ENCODE measurements at places on chromosomes 12 and 14.

DNA sequence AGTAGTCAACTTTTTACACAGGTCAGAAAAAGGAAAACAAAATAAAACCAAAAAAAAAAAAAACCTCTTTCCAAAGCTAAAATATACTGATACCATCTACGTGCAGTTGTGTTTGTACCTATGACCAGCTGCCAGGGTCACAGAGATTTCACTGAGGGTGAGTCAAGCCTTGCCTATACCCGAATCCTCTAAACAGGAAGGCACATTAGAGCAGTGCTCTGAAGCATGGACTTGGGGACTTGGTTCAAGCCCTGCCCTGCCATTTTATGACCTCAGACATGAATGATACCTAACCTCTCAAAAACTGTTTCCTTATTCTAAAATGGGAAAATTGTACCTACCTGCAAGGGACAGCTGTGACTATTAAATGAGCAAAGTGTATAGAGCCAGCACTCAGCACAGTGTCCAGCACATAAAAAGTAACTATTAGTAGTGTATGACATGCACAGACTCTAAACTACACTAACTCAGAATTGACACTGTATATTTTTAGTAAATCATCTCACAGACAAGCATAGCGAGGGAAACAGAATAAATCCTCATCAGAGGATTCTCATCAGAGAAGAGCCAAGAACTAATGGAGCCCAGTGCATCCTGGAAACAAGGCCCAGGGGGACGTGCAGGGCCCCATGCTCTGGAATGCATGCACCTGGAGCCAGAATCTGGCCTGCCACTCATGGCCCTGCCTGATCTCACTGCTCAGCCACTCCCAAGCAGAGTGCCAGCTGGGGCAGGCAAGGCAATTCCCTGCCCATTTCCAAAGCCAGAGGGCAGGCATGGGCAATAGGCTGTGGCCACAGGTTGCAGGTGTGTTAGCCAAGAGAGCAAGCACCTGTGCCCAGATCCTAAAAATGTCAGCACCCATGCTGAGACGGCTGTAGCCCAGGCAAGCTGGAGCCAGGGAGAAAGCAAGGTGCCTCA, 57.0 kb downstream of the NT5DC3 start:
- DNase-seq, result no peak

DNA sequence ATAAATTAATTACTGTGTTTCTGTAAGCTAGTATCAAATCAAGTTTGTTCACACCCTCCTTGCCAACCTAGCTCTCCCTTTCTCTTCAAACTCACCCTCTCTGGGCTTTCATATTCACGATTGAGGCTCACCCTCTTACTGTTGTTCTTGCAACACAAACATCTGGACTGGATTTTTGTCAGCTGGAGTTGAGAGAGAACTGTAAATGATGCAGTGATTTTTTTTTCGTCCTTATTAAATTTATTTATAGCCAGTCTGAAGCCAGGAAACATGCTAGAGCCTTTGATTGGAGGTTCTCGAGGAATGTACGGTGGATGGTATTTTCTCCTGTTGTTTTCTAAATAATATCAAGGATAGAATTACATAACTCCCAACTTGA, 485.1 kb downstream of the ZFP36L1 start:
- DNase-seq, result no peak

DNA sequence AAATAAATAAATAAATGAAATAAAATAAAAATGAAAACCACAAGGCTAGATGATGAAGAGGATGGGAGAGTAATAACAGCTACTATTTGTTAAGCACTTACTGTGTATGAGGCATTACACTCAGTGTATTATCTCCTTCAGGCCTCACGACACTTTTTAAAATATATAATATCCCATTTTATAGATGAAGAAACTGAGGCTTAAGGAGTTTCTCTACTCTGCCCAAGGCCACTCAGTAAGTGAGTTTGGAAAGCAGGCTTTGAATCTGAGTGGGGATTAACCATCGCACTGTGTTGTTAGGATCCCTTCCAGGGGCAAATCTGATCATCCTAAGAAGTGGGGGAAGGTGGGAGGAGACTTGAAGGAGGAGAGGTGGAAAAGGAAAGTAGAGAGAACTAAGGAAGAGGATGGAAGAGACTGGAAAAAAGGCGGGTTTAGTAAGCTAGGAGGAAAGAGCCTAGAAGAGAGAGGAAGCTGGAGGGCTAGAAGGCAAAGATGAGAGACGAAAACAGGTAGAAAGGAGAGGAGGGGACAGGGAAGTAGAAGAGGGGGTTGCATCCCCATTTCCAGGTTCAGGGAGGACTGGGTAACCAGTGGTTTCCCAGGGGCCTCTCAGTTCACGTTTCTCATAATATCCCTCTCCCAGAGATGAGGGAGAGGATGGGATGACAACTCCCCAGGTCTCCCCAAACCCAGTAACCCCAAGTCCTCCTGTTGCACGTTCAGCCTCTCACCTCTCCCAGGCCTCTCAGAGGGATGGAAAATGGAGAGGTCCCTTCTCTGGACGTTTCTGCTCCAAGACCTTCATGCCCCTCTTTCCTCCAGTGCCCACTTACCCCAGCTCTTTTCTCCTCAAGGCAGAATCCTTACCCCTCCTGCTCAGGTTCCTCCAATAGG, 1.7 kb downstream of the STAT6 start:
- DNase-seq, result no peak

GRCh38 chr12:58414398-58414871, 473.1 kb downstream of the ATP23 start:
- DNase-seq, result no peak

DNA sequence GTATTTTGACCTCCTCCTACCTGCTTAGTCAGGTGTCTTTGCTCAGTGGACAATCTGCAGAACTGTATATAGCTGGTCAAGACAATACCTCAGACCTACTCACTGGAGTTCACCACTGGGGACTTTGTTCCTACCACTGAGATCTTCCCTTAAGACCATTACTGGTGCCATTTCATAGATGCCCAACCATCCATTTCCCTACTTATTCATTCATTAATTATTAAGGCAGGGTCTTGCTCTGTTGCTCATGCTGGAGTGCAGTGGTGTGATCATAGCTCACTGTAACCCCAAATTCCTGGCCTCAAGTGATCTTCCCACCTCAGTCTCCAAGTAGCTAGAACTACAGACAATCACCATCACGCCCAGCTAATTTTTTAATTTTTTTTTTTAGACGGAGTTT, 22.8 kb upstream of the CRADD start:
- no peak for DNase-seq

GRCh38 chr12:129552996-129553750, 350.7 kb downstream of the TMEM132D start:
- no peak for DNase-seq

DNA sequence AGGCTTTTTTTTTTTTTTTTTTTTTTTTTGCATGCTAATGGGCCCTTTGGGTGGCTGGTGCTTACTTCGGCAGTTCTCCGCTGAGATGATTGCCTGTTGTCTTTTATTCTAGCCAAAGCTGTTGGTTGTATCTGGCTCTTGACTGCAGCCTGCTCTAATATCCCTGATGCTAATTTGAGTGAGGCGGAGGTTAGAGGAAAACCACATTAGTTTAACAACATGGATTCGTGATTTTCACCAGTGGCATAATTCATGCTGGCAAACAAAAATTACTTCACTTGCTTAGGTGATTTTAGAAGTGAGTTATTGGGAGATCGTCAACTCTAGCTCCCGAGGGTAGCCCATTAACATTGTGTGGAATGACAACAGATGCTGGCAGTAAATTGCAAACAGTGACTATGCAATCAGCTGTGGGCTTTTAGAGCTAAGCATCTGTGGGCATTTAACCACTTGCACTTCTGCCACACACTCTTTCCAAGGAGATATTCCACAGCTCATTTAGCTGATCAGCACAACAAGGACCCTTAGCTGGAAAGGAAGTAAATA, 97.6 kb upstream of the ZDHHC17 start:
- DNase-seq, result no peak

GRCh38 chr12:110200124-110200417, 75.9 kb downstream of the IFT81 start:
- no peak for DNase-seq

GRCh38 chr14:93064411-93065271, 51.1 kb downstream of the ITPK1 start:
- no peak for DNase-seq

DNA sequence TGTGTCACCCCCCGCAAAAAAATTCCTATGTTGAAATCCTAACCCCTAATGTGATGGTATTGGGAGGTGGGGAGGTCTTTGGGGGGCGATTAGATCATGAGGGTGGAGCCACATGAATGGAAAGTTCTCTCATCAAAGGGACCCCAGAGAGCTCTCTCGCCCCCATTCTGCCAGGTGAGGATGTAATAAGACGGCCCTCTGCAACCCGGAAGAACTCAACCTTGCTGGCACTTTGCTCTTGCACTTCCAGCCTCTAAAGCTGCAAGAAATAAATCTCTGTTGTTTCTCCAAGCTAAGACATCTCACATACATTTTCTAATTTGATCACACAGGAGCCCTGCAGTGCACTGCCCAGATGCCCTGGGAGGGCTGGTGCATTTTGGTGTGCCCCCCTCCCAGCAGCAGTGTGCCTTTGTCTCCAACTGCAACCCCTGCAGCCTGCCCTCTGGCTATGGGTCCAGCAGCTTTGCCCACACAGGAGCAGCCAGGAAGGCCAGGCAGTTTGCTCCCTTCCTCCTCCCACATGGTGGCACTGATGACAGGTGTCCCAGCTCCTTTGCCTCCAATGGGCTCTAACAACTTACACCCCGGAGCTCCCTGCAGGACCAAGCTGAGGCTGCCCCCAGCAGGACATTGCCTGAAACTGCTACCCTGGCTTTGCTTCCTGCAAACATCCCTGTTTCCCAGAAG, 59.3 kb downstream of the C14orf132 start:
- peak; percentile 69 for DNase-seq

DNA sequence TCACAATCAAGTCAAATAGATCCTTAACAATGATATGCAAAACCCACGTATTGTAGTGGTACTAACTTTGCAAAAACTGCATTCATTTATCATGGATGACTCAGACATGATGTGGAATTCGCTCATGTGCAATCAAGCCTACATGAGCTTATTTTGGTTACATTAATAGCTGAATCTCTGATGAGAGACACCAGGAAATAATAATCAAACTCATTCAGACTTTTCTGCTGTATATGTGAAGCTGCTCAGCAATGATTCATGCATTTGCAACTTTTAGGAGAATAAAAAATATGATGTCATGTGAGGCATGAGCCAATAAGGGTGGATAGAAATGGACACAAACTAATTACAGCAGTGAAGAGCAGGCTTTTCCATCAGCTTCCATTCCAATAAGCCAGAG, 1075.8 kb upstream of the TMEM132C start:
- no peak for DNase-seq

GRCh38 chr14:37712976-37713431, 117.6 kb downstream of the TTC6 start:
- DNase-seq, result no peak

- DNase-seq, result no peak
Observed at GRCh38 chr14:29682789-29683188, 244.9 kb downstream of the PRKD1 start.

GRCh38 chr14:22699801-22700564, 55.8 kb upstream of the OR6J1 start:
- no peak for DNase-seq

GRCh38 chr14:93804654-93805053, 16.4 kb upstream of the PRIMA1 start:
- DNase-seq, result no peak

DNA sequence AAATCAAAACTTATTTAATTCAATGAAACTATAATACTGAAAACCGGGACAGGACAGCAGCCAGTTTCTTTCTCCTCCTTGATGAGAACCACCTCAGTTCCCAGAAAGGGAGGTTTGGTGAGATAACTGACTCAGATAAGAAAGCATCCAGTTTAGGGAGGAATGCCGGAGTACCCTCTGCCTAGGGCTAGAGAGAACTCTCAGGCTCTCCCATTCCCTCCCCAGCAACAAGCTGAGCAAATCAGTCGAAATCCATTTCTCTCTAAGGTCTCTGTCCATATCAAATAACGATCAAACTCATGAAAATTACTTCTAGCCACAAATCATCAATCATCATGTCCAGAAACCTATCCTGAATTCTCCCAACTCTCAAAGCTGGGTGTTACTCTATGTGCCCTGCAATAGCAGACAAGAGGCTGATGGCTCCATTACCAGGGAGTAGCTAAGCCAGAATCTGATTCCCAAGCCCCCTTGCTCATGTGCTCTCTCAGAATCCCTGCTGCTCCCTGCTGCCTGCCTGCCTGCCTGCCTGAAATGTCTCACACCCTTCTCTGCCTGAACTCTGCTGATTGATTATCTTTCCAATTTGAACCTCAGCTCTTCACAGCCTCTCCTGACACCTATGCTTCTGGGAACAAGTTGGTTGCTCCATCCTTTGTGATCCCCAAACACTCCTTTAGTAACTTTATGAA, 49.4 kb downstream of the SLC25A47 start:
- no peak for DNase-seq

GRCh38 chr14:105425823-105426247, 6.2 kb downstream of the MTA1 start:
- DNase-seq, result no peak

GRCh38 chr14:100271247-100271939, 32.4 kb downstream of the YY1 start:
- DNase-seq, result no peak

DNA sequence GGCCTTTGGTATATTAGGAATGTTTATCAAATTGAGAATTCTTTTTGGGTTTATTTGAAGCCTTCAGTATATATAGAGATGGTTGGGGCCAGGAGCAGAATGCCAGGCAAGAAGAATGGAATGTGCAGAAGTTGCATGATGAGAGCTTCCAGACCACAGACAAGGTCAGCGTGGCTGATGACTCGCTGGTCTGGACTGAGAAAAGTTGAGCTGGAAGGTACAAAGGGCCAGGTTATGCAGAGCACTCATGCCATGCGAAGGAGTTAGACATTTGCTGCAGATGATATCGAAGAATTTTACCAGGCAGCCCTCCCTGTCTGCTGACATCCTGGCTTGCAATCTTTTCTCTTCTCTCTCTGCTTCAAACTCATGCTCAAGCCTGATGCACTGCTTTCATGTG, 196.2 kb upstream of the ARHGAP5 start:
- DNase-seq, result peak; percentile 46

- DNase-seq, result no peak
Observed at GRCh38 chr12:25083211-25083610, 111.7 kb downstream of the DNAI7 start.

GRCh38 chr14:75230140-75230792, 48.4 kb upstream of the FOS start:
- no peak for DNase-seq

GRCh38 chr12:64077922-64078321, 144.2 kb downstream of the KICS2 start:
- DNase-seq, result no peak

GRCh38 chr12:110561471-110562201, 21.5 kb downstream of the PPTC7 start:
- no peak for DNase-seq
